ENCODE measurements at places on chromosomes 2 and 18. TPM values are rescaled to one million over a fixed set of nuclear protein-coding genes. Genes with fewer than 3 reads are reported as not detected.

Gene TMEM200C
- 0.43 TPM for polyA plus RNA-seq

Gene PER2
- 4.4 TPM for polyA plus RNA-seq

Gene NYAP2
- polyA plus RNA-seq, result 0.59 TPM

Gene FHOD3
- 42.9 TPM for polyA plus RNA-seq

Gene SPEG
- 208 TPM for polyA plus RNA-seq

Gene LIPG
- polyA plus RNA-seq, result 4.2 TPM

Gene SDC1
- 6.8 TPM for polyA plus RNA-seq

Gene ERICH2
- 0.56 TPM for polyA plus RNA-seq

Gene MYO7B
- 1.4 TPM for polyA plus RNA-seq

Gene ORC4
- polyA plus RNA-seq, result 33.7 TPM

Gene ICOS
- polyA plus RNA-seq, result not detected

Gene EMILIN1
- polyA plus RNA-seq, result 66.7 TPM

Gene GREB1
- 13.8 TPM for polyA plus RNA-seq

Gene CHRNG
- 167 TPM for polyA plus RNA-seq

Gene CAVIN2
- 41.4 TPM for polyA plus RNA-seq

DNA sequence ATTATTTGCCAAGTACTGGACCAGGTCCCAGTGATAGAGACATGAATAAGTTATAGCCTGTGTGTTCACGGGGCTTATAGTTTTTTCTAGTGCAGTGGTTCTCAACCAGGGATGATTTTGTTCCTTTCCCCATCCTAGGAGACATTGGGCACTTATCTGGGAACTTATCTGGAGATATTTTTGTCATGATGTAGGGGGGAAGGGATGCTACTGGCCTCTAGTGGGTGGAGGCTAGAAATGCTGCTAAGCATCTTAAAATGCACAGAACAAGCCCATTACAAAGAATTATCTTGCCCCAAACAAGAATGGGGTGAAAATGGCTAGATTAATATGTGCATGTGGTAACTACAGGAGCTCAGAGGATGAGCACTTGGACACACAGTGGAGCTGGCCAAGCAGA, 75.2 kb downstream of the KLHL29 start:
- DNase-seq, result no peak

- peak; percentile 82 for DNase-seq
These were observed 119.8 kb downstream of the PRKCE start for GRCh38 chr2:45771261-45771660.

- no peak for DNase-seq
These were observed 48.5 kb upstream of the EPC2 start for GRCh38 chr2:148596018-148596417.

- no peak for DNase-seq
These were observed 71.8 kb upstream of the LTBP1 start for GRCh38 chr2:32874931-32875330.

DNA sequence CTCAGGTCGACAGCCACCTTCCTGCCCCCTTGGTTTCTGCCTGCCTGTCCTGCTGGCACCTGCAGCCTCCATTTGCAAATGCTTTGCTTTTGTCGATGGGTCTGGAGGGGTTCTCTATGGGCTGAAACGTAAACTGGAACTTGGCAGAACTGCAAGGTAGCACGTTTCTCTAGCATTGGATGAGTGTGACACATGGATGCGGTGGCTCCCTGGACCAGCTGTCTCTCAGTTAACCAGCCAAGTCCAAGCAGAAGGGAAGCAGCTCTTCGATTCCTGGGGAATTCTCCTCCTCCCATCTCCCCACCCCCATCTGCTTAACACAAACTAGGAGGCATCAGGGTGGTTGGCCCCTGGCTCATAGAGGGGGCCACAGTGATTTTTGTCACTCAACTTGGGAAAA, 57.3 kb downstream of the ITGB1BP1 start:
- DNase-seq, result no peak

DNA sequence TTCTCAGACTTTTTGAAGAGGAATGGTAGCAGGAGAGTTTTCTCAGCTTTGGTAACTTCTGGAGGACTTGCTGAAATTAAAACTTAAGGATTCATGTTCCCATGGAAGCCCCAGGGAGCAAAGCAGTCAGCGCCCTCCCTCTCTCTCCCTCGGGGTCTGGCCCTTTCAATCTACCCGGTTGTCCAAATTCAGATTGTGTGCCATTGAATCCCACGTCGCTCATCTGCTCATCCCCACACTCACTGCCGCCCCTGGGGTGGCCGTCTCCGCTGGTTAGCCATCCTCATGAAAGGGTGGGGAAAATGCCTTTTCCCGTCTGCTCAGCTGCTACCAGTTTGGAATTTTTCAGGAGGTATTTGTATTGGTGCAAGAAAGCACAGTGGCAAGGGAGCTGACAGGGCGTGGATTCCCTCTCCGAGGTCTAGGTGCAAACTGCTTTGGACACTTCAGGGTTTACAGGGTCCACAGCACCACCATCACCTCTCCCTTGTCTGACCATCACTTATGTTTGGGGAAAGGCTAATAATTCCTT, 27.1 kb downstream of the MCFD2 start:
- no peak for DNase-seq

DNA sequence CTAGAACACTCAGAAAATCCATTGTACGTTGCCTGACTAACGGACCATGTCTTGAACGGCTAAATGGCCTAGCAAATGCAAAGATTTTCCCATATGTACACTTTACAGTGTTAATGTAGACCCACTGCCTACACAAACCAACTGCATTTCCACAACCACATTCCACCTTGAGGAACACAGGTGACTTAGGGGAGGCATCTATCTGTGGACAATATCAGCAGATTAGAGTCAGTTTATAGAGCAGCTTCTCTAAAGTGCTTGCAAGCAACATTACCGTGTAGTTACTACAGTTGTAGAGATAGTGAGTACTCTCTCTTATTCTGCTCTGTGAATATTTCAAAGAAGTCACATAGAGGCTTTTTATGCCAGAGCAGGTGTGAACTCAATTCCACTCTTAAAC, 139.6 kb downstream of the TCF4 start:
- no peak for DNase-seq

DNA sequence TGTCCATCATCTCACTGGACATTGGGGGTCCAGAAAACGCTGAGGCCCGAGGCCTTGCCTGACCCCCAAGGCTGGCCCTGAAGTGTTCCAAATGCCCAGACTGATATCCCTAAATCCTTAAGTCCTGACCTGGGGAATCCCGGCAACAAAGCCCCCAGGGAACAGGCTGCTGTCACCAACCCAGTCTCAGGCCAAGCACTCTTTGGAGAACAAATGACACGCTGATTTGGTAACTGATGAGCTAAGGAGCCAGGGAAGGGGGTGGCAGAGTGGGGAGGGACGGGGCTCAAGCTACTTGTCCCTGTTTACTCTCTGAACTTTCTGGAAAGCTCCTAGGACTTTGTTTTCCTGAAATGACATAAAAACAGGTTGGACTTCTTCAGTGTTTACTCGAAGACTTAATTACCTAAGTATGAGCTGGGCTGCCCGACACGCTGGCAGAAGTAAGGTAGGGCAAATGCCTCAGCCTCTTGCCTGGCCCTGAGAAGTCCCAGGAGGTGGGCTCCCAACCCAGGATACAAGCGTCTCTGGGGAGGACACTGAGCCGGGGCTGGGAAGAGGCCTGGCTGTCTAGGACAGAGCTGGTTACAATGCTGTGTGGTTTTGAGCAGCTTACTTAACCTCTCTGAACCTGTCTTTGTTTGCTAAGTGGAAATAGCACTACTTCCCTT, 105.5 kb upstream of the GLI2 start:
- no peak for DNase-seq

- DNase-seq, result no peak
These were observed 63.0 kb downstream of the DYSF start for GRCh38 chr2:71516253-71516888.

GRCh38 chr2:70498054-70498453, 55.6 kb downstream of the TGFA start:
- no peak for DNase-seq

DNA sequence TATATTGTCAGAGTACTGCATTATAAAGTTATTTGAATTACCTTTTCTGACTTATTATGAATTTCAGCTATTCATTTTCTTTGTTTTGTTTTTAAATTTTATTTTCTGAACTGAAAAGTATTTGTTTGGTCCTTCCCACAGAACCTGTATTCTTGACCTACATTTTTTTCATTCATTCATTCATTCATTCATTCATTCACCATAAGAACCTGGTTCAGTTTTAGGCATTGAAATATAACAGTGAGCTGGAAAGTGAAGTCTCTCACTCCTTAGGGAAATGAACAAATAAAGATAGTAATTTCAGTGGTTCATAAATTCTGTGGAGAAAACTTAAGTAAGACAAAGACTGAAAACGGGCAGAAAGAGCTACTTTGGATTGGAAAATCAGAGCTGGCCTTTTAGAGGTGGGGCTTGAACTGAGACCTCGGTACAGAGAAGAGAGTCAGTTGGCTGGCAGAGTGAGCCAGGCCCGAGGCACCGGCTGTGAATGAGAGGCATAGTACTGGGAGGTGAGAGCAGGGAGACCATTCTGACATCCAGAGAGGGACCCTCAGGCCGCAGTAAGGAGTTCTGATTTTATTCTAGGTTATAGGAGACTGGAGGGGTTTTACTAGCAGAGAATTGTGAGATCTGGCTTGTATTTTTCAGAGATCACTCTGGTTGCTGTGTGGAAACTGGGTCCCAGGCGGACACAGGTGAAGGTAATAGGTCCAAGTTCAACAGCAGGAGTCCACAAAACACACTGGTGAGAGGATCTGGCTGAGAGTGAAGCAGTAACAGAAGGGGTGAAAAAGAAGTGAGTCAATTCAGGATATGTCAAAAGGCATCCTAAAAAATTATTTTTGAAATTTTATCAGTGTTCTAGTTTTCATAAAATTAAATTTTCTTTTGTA, 75.8 kb upstream of the FN1 start:
- no peak for DNase-seq

DNA sequence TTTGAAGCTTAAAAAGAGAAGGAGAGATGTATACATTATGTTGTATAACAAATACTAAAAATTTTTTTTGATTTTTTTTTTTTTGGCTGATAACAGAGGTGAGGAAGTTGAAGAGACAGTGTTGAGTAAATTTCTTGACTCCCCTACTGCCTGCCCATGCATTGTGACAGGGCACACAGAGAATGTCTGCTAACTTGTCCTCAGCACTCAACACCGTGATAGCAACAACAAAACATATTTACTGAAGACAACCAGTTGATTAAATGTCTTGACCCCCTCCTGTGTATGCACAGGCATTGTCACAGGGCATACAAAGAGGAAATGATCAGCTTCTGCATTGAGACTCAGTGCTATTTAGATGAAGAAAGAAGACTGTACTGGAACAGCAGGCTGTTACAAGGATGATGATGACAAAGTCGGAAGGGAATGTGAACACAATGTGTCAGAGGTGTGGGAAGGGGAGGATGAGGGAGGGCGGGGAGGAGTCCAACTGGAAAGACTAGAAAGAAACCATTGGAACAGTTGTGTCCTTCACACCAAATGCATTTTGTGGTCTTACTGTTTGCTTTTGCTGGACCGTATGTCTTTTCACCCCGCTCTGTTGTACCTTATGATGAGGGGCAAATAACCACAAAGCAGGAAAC, 89.5 kb downstream of the CERS6 start:
- no peak for DNase-seq

- DNase-seq, result no peak
These were observed 19.0 kb downstream of the OSBPL1A start for GRCh38 chr18:24378598-24378997.

- no peak for DNase-seq
These were observed 72.6 kb downstream of the ALK start for GRCh38 chr2:29848566-29849310.

DNA sequence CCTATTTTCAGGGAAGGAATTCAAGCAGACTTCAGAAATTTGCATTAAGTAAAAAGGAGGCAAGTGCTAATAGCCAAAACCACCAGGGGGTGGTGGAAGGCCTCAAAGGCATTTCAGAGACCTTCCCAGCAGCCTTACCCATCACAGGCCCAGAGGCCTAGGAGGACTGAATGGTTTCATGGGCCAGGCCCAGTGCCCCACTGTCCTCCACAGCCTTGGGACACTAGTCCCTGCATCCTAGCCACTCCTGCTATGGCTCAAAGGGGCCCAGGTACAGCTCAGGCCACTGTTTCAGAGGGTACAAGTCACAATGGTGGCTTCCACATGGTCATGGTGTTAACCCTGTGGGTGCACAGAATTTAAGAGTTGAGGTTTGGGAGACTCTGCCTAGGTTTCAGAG, 58.6 kb upstream of the CHAC2 start:
- DNase-seq, result no peak

DNA sequence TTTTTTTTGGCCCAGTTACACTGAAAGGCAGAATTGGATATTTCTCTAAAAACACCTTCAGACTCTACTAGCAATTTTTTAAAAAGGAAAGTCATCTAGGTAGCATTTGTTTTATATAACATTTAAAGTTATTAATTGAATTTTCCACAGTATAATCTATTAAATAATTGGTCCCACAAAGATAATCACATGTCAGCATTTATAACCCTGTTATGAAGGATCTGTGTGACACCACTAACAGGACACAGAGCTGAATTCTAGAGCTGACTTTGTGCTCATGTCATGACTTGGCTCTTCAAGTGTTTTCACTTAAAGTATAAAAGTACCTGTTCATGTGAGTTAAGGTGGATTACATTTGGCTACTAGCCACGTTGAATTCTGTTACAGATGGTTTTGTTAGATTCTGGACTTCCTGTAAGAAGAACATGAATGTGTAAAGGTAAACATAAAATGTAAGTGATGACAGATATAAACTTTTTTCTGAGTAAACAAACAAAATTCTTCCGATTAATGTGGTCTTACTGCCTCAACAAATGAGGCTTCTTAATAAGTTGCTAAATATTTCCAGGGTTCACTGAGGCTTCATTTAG, 69.1 kb upstream of the PROKR1 start:
- DNase-seq, result no peak

- no peak for DNase-seq
These were observed 49.5 kb downstream of the LIPG start for GRCh38 chr18:49611316-49611715.

DNA sequence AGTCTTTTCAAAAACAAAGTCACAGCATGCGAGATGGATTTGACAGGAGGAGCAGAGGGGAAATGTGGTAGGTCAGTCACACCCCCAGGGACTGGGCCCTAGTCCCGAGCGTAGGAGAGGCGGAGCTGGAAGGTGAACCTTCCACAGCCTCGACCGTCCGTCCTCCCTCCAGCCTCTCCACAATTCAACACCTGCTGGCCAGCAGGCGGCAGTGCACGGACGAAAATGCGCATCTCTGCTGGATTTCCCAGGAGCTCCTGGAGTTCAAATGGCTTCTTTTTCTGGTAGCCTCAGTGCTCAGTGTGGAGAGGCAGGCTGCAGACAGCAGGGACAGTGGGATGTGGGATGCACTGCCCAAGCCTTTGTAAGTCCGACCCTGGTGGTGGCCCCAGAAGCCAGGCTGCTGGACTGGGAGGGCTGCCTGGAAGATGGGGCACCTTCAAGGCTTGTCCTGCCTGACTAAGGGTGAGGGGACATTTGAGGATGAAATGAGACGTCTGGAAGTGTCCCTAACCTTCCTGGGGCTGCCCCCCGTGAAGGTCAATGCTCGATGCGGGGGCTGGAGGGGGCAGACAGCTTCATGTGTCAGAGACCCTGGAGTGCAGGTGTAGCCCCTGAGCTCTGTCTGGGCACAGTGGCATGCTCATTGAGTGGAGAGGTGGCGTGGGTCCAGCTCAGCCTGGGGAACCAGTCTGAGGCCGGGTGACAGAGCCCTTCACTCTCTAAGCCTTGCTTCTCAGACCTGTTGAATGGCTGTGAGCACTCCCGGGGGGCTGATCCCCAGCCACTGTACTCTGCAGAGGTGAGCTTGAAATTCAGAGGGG, 189.5 kb downstream of the TFCP2L1 start:
- no peak for DNase-seq

GRCh38 chr2:200350850-200351285, 44.4 kb downstream of the SPATS2L start:
- DNase-seq, result no peak

Data from hindlimb muscle (tissue), 1 donor.